Immature natural killer cell (primary cell): ENCODE measurements at places on chromosomes 3 and 15.

- DNase-seq: no peak
These were observed 97.3 kb downstream of the NR1D2 start for GRCh38 chr3:24042174-24043059.

DNA sequence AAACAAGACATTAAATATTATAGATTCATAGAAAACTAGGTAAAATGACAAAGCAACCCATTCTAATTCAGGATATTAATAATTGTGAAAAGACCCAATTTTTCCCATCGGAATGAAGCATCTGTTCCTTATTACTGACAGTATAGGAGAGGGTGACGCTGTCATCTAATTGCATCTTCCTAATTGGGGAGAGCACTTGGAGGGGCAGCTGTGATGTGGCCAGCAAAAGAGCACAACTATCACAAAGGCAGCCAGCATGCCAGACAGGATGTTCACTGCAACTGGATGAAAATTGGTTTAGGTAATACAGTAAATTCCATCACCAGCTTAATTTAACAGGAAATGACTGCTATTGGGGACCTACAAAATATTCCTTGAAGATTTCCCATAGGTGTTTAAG is 21.9 kb upstream of the MINAR1 start:
- no peak for DNase-seq

DNA sequence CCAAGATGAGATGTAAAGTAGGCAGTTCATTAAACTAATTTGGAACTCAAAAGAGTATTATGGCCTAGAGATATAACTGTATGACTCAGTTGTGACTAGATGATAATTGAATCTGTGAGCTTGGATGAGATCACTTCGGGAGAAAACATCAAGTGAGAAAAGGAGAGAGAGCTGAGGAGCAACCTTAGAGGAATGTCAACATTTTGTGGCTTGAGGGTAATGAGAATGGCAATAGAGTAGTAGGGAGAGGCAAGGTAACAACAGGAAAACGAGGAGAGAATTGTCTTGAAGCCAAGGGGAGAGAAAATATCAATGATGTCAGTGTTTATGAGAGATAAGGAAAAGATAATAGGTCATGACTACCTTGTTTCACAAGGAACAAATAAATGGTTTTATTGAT is 580.2 kb downstream of the NLGN1 start:
- no peak for DNase-seq

GRCh38 chr15:78982736-78983135 is 37.9 kb upstream of the CTSH start:
- DNase-seq: no peak

GRCh38 chr3:134323966-134324962 is 50.0 kb downstream of the AMOTL2 start:
- no peak for DNase-seq

DNA sequence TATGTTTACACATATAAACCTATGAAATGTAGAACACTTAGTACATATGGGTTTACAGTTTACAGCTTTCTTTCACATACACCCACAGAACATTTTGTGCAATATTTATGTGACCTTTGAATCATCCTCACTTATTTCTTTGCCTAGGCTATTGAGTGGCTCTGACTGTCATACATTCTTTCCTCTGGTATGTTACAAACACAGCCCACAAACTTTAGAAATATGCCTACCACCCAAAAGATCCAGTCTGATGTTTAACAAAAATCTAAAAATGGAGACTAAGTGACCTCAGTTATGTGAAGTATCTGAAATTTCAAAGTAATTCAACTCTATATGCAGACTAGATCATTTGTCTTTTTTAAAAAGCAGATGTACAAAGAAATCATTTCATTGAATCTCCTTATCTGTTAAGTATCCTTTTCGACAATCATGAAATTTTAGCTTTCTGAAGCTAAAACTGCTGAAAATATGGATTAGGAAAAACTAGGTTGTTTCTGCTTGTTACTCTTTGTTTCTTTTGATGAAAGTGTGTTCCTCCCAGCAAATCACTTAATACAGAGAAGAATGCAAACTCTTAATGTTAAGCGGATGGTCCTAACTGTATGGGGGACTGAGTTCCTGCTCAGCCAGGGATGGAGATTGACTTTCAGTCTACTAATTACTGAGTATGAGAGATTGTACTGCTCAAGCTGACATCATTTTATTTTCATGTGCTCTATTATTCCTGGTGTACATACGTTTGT is 27.7 kb downstream of the CCDC54 start:
- no peak for DNase-seq

DNA sequence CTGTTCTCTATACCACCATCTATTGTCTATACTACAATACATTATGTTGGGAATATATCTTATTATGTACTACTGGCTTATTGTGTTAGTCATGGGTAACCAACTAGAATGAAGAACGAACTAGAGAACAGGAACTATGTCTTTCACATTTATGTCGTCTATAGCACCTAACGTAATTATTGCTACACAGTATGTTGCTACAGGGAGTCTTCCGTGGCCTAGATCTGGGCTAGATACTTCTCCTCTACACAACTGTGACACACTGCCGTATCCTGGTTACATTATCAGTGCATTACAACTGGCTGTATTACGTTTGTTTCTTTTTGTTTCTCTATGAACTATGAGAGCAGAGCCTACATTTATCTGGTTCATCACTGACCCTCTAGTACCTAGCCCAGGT is 34.0 kb downstream of the SCG5 start:
- no peak for DNase-seq

DNA sequence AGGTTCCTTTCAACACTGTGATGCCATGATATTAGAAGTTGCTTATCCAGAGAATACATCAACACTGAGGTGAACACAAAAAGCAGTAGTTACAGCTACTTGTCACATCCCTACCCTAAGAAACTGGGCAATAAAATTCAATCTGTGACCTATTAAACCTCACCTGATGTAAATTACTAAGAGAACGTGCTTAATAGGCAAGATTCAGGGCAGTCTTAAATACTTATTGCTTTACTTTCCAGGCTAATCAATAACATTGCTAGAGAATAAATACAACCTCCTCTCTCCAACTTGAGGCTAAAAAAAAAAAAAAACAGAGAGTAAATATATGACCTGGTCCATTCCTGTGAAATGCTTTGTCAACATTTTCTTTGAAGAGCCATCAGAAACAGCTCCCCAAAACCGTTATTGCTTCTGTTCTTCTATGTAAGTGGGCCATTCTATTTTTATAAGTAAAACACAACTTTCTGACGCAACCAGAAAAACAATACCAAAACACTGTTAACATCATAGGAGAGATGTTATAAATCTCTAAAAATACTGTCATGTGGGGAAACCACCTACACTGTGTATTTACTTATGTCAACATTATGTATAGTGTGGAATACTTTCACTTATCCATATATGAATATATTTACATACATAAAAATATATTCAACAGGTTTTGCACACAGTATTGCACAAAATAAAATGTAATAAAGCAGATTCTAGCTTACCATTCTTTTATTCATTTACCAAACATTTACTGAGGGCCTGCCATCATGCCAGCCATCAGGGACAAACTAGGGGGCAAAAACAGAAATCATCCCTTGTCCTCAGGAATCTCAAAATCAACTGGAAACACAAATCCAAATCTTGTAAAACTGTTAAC is 2.7 kb downstream of the NKIRAS1 start:
- DNase-seq: no peak

DNA sequence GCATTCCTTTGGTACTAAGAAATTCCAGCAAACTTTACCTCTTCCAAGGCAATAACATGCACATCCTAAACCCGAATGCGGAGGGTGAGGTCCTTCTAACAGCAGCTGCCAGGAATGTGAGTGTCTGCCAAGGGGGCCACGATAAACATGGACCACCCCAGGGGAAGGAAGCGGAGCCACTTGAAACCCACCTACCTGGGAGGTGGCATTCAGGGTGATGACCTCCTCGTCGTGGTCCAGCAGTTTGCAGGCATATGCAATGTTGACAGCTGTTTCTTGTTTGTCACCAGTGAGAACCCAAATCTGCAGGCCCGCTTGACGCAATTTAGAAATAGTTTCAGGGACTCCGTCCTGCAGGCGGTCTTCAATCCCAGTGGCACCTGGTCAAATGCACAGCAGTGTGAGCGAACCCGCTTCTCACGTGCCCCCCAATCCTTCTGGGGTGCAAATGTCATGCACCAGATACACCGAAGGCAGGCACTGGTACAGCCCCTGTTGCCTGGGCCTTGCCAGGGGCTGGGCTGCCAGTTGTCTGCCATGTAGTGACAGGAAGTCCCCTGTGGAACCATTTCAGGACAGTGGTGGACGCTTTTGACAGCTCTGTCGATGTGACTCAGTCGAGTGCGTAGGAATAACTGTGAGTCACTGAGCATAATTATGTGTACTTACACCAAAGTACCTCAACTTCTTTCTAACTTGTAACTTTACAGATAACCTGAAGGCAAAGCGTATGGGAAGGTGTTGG is 161.2 kb downstream of the ATP10A start:
- no peak for DNase-seq

DNA sequence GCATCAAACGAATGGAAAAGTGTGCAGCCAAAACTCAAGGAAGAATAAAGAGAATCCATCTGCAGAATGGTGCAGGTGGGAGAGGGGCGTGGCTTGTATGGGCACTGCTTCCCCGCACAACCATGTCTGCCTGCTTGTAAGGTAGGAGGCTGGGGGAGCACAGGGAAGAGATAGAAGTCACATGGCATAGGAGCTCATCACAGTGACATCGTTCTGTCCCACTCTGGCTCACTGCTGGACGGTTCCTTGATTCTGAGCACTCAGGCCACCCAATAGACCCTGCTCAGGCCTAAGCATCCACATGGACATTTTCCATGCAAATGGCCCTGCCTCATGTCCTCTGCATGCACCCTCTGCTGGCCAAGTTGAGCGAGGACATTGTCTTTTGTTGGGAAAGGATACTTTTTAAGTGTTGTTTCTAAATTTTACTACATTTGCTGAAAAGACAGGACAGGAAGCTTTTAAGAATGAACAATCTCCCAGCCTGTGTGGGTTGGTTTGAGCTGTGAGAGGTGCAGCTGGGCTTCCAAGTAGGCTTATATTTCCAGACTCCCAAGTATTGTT is 3.1 kb downstream of the MYLK start:
- DNase-seq: no peak

DNA sequence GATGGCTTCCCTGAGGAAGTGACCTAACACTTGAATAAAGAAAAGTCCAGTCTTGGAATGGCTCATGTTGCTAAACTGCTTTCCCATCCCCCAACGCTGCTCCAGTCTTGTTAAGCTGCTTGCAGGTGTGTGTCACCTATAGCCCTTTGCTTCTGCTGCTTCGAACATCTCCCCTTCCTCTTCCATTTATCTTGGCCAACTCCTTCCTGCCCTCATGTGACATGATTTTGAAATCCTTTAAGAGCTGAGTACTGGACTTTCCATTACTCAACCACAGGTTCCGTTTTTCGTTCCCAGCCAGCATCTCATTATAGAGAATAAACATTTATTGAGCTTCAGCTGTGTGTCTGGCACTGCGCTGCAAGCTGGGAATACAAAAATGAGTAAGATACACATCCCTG is 1.7 kb downstream of the ATG7 start:
- DNase-seq: no peak

GRCh38 chr3:61650276-61650675 is 88.9 kb downstream of the PTPRG start:
- DNase-seq: no peak

GRCh38 chr3:72694398-72694797 is 153.8 kb downstream of the SHQ1 start:
- DNase-seq: no peak

DNA sequence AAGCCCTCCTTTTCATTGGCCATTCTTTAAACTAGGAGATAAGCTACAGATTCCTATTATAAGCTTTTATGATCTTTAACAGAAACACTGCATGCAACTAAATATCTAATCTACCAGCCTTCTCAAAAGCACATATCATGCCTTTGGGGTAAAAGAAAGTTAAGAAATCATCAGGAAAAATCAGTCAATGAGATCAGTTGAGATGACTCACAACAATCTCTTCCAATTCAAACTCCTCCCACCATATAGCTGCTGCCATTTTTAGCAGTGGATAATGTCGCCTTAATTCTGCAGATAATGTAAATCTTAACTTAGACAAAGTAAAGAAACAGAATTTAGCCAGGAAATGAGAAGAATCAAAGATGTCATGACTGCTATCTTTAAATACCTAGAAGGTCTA is 135.2 kb upstream of the BCL6 start:
- no peak for DNase-seq

DNA sequence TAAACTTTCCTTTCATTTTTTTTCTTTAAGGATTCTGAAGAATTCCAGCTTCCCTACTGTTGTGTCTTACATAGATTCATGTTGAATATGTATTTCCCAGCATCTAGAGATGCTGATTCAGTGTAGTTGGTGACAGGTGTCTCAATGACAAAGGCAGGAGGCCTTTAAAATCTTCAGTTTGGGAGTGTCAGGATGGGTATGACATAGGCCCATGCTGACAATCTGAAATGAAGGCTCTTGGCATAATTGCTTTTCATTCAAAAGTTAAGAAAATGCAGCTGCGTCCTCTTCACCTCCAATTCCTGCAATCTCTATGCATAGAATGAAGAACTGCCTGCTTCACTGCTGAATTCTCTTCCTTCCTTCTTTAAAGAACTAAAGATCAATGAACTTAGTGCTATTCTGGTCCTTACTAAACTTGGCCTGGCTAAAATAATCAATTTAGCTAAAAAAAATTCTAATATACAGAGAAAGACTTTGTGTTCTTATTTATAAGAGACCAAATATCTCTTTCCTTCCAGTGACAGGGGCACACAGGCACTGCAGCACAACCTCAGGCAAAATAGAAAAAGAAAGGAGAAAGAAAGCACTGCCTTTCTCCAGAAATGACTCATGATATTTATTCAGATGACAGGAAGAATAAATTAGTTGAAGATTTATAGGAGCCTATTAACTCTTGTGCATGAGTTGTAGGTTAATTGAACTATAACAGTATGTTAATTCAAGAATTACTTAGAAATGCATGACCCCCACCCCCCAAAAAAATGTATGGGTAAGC is 152.6 kb upstream of the GBE1 start:
- no peak for DNase-seq

DNA sequence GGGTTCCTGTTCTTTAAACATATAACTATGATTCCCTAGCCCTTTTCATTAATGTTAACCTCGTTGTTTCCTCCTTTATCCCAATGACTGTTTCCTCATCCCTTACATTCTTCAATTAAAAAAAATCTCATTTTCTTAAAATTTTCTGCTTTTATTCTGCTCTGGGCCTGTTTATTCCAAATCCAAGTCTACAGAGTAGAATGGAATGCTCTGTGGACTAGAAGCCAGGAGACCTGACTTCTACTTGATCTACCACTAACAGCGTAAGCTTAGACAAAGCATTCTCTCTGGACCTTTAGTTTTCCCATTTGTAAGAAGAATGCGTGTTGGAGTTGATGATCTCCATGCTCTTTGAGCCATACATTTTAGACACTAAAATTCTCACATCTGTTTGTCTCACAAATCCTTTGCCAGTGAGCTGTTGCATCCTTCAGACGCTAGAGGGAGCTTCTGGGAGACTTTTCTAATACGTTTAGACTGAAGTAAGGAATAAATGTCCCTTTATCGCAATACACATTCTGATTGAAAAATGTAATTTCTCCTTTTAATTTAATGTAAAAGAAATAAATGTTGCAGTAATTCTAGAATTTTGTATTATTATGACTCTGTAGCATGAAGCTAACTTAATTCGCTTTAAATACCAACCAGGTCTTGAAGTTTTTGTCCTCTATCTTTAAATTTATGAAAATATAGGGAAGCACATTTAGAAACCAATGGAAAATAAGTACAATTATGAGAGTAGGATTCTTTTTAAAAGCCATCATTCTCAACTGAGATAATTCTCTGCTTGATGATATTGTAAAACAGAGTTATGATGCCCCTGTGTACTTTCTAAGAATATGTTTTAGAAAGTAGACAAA is 21.7 kb upstream of the GMNC start:
- peak; percentile 6 for DNase-seq

- DNase-seq: no peak
These were observed 76.0 kb downstream of the FEM1B start for GRCh38 chr15:68353421-68354135.

GRCh38 chr15:37133602-37134001 is 33.3 kb upstream of the MEIS2 start:
- no peak for DNase-seq
